ENCODE measurements at places on chromosomes 6 and 20.

DNA sequence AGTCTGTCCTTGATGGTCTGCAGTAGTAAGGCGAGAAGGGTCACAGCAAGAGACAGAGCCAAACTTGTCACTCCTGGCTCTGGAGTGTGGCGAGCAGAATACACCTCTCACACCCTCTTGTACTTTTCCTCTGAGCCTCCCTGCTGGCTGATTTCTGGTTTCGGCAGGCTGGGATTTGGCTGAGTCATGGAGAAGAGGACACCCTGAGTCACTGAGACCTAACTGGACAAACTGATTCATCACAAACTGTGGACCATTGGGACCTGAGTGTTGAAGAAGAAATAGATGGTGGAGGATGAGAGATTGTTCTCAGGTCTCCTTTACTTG is 101.7 kb downstream of the F13A1 start:
- DNase-seq = no peak

GRCh38 chr20:32792316-32792715 is 27.4 kb upstream of the MAPRE1 start:
- no peak for DNase-seq

GRCh38 chr6:42222448-42222847 is 4.8 kb upstream of the MRPS10 start:
- no peak for DNase-seq

DNA sequence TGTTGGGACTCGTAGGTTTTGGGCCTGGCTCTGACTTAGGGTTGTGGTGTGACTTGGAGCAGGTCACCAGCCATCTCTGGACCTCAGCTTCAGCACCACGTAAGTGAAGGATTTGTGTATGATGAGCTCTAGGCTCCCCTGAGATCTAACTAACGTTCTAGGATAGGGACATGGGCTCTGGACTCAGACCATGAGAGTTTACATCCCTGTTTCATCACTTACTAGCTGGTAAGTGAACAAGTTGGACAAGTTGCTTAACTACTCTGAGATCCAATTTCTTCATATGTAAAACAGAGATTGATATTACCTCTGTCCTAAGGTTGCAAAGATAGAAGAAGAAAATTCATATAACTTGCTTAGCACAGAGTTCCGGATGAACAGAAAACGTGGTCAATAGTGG is 20.3 kb upstream of the PNPLA1 start:
- no peak for DNase-seq

GRCh38 chr6:122730775-122731386 is 48.6 kb upstream of the FABP7 start:
- DNase-seq = no peak

- DNase-seq = no peak
These were observed 20.4 kb downstream of the SIRPD start for GRCh38 chr20:1536893-1537730.

DNA sequence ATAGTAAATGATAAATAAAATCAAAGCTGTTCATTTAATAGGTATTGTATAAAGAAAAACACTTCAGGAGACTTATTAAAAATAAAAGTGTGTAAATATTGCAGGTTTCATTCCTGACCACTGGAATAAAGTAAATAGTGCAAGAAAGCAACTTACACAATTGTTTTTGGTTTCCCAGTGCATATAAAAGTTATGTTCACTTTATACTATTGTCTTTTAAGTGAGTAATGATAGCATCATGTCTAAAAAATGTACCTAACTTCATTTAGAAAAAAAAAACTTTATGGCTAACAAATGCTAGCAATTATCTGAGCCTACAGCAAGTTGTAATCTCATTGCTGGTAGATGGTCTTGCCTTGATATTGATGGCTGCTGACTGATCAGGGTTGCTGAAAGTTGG is 726.6 kb upstream of the POU3F2 start:
- DNase-seq = no peak

DNA sequence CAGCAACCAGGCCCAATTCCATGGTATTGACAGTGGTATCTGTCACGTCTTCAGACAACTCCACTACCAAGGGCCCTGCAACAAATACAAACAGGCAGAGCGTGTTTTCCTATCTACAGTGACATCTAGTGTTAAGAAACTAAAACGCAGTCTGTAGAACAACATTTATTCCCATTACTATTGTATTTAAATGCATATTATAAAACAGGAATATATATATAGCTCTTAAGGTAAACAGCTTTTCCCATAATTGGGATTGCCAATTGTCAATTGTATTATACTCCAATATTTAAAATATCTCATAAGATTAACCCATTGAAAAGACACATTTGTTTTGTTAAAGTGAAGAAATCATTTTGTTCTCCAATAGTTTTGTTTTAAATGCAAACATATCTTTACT is 97.2 kb downstream of the KIF16B start:
- DNase-seq = no peak

- no peak for DNase-seq
These were observed 22.5 kb downstream of the SULF2 start for GRCh38 chr20:47762699-47763268.

DNA sequence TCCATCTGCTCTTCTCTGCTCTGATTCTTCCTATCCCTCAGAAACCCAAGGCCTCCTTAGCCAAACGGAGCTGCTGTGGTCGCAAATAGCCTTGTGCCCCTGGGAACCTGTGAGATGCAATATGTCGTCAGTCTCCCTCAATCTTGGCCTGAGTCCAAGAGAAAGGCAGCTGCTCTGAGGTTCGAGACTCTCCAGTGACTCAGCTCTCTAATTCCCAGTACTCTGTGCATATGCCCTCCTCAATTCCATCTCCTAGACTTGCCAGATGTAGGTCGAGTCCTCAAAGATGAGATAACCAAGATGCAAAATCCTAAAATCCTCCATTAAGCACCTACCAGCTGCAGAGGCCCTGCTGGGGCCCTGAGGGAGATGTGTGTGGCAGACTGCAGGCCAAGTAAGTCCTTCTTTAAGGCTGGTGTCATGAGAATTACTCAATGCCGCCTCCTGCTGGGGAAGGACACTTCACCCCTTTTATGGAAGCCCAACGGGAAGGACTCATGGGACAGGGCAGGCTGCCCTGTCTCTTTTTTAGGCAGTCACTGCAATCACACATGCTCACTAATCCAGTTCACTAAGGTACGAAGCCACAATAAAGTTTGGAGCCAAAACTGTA is 28.5 kb downstream of the C6orf15 start:
- peak; percentile 14 for DNase-seq

GRCh38 chr6:118859517-118860064 is 34.4 kb upstream of the ASF1A start:
- DNase-seq = no peak

GRCh38 chr20:59807909-59808728 is 125.3 kb downstream of the SYCP2 start:
- no peak for DNase-seq

DNA sequence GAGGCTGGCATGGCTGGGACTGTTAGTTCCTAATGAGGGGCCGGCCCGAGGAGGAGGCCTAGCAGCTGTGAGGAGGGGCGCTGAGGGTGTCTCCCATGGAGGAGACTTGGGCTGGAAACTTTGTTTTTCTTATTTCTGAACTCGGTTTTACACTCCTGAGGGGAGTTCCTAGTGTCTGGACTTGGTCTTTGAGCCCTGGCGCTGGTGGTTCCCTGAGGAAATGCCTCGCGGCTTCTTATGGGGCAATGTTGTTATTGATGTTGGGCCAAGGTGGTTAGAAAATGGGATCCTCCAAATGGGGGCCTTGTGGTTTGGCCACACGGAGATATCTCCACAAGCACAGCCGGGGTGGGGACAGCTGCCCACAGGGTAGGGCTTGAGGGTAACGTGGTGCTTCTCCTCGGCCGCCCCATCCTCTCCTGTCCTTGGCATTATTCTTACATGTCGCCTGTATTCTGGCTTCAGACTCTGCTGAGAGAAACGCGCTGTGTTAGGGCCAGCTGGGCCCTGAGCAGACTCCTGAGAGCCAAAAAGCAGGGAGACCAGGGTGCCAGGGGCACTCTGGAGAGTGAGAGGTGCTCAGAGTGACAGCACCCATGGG is 136.9 kb downstream of the FOXO3 start:
- no peak for DNase-seq

DNA sequence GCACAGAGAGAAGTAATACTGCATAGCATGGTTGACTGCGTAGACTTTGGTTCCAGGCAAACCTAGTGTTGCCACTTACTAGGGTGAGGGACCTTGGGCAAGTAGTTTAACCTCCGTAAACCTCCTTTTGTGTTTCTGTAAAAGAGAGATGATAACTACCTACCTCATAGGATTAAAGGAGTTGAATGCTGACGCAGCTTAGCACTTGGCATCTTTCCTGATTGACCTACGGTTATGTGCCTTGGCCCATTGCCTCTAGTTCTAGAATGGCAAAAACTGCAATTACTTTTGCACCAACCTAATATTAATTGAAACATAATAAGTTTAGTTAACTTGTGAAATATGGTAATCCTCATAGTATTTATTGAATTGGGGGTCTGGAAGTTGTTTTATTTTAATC is 19.1 kb downstream of the GHRH start:
- no peak for DNase-seq

DNA sequence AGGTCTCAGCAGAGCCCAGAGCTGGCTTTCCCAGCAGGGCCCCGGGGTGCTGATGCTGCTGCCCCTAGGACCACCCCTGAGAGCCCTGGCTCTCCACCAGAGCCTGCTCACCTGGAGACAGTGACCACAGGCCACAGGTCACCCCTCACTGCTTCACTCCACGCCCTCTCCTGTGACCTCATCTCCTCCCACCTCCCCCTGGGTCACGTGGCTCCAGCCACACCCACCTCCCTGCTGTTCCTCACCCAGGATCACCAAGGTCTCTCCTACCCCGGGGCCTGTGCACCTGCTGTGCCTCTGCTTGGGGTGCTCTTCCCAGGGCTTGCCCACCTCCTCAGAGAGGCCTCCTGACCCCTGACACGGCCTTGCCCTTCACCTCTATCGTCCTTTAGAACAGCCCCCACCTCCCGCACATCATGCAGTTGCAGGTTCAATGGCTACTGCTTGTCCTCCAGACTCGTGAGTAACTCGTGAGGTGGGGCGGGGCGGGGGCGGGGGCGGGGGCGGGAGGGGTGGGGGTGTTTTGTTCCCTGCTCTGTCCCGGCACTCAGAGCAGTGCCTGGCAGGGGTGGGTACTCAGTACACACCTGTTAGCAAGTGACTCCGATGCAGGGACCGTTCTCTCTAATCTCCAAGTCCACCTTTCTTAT is 468.0 kb downstream of the PREX1 start:
- DNase-seq = no peak

DNA sequence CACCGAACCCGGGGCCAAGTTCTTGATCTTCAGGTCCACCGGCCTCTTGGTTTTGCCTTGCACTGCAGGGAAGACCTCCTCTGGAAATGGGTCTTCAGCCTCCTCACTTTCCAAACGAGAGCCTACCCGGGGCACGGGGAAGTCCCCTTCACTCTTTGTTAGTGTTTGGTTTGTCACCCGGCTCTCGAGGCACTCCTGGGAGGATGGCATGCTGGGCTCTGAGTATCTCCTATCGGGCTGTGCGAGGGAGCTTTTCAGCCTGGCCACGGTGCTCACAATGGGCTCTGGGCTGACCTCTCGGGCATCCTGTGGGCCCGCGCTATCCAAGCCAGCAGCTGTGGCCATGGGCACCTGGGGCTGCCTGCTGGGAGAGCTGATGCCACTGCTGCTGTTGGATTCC is 8.1 kb downstream of the TAGAP start:
- no peak for DNase-seq

DNA sequence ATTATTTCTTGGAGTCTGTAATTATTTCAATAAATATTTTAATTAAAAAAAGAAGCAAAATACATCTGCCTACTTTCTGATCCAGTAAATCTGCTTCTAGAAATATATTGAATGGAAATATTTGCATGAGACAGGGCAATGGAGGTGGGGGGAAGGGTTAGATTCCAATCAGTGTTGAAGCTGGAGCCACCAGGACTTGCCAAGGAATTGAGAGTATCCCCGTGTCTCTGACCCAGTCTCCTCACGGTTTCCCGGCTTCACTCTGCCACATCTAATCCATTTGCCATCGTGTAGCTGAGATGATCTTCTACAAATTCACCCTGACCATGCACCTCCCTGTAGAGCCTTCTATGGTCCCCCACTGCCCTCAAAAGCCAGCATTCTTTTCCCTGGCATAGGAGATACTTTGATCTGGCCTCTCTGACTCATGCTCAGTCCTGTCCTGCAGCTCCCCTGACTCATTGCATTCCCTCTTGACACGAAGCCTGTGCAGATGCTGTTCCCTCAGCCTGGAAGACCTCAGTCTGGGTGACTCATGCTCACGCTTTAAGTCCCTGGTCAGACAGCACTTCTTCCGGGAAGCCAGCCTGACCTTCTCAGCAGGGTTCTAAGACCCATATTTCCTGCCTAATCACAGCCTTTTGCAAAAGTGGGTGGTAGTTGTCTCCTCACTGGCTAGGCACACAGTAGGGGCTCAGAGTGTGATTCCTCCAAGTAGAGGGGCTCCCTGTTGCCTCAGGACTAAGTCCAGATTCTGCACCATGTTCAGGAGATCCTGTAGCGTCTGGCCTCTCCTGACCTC is 23.0 kb upstream of the FKBP1A start:
- DNase-seq = no peak

- no peak for DNase-seq
These were observed 25.9 kb downstream of the ECHDC1 start for GRCh38 chr6:127317388-127318128.

DNA sequence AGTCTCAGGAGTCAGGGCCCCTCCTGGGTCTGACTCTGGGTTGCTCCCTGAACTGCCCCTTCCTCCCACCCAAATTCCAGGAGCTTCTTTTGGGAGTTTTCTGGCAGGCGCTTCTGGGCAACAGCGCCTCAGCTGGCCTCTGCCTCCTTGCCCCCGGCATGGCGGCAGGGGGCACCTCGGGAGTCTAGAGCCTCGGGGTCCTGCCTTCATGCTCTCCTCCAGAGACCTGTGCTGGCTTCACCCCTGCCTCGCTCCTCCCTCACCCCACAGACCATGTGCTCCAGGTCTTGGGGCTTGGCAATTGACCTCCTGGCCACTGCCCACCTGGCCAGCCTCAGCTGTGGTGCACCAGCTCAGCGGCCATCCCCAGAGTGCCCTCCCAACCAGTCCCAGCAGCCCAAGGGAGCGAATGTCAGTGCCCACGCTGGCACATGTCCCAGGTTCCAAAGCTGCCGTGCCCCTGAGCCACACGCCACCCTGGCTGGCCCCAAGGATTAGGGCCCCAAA is 43.4 kb downstream of the SRC start:
- DNase-seq = no peak

DNA sequence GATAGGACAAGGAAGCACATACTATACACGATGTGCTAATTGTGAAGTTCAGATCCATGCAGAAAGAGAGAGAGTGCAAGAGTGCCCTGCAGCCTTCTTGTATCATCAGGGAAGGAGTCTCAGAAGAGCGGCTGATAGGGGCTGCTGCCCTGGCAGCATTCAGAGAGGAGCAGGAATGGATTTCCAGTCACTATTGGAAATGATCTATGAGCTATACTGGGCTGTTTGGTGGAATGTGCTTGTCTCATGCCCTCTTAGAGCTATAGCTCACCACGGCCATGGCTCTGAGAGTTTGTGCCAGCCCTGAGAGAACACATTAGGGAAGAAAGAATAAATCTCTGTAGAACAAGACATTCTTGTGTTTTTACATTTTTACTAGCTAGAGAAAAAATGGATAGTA is 212.6 kb upstream of the RAB32 start:
- no peak for DNase-seq

GRCh38 chr20:45011108-45011526 is 44.8 kb downstream of the STK4 start:
- DNase-seq = peak; percentile 14

- DNase-seq = no peak
These were observed 270.5 kb downstream of the BMP2 start for GRCh38 chr20:7038029-7038428.
